ENCODE measurements at places on chromosomes 7 and 10.
A peak's percentile ranks its signal among the peaks of the same experiment; 100 is the strongest.

GRCh38 chr7:96331233-96331632, 9.3 kb upstream of the SLC25A13 start:
- DNase-seq, result no peak

GRCh38 chr7:117728890-117729624, 144.2 kb downstream of the CTTNBP2 start:
- DNase-seq, result no peak

GRCh38 chr10:83564889-83565588, 574.3 kb upstream of the GHITM start:
- no peak for DNase-seq

- no peak for DNase-seq
These were observed 4.2 kb upstream of the ACSL5 start for GRCh38 chr10:112369495-112370423.

GRCh38 chr10:104101902-104102301, 16.2 kb upstream of the COL17A1 start:
- DNase-seq, result no peak

DNA sequence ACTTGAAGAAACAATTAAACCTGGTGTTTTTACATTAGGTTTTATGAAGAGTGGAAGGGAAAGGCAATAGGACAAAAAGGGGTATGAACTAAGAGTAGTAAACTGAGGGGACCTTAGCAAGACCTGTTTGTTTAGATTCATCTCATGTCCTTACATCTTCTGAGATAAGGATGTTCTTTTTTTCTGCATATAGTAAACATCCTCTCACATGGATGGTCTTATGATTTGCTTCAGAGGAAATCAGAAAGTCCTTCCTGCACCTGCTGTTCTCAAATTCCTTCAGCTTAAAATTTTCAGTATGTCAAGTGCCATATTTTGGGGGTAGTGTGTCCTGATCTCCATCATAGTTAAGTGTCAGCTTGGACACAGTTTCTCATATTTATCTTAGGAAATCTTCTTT, 232.6 kb downstream of the ADK start:
- DNase-seq, result no peak

DNA sequence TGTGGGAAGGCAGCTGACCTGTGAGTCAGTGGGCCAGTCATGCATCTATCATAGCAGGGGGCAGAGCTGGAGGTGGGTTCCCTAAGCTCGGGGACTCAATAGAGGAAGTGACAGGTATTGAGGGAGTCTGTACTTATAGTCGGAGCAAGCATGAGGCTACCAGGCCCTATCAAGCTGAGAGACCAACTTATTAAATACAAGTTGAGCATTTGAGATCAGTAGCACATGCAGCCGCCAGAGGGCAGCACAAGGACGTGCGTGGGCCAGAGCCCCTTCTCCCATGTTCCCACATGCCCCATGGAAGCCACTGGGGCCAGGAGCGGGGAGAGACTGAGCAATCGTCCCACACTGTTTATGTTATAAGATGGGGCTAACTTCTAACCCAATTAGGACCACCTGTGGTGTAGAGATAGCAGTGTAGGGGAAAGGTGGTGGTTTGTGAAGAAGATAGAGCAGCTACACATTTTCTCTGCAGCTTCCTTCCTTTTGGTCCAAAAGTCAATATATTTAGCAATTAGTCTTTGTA, 13.0 kb upstream of the STK31 start:
- DNase-seq, result peak; percentile 10

- no peak for DNase-seq
These were observed 114.0 kb upstream of the TCF7L2 start for GRCh38 chr10:112835944-112836451.

DNA sequence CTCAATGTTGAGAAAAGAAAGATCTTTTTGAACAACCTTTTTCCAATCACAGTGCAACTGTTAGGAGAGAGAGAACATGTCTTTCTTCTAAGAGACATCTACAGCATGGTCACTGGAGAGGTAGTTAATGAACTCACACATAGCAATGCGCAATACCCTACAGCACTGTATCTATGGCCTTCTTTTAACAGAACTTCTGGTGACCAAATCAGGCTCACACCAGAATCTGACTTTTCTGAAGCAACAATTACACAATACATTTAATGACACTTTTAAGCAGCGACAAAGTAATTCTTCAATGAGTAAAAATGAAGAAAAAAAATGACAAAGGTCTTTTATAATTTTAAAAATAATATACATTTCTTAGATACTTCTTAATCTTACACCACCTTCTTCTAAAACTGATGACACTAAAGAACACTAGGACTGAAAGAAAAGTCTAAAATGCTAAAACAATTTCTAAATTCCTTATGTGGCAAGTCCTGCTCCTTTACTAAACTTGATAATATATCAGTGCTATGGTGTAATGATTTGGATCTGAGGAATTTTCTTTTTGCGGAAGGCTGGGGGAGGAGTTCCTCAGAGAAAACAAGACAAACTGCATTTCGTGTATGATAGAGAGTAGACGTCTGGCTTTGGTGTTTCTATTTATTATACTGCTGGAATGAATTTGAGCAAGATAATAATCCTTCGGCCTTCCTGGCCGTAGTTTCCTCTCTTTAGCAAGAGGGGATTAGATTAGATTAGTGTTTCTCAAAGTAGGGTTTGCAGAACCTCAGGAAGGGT, 166.3 kb downstream of the ZNF438 start:
- no peak for DNase-seq

- DNase-seq, result no peak
These were observed 668.2 kb downstream of the KCNMA1 start for GRCh38 chr10:76969366-76969948.

DNA sequence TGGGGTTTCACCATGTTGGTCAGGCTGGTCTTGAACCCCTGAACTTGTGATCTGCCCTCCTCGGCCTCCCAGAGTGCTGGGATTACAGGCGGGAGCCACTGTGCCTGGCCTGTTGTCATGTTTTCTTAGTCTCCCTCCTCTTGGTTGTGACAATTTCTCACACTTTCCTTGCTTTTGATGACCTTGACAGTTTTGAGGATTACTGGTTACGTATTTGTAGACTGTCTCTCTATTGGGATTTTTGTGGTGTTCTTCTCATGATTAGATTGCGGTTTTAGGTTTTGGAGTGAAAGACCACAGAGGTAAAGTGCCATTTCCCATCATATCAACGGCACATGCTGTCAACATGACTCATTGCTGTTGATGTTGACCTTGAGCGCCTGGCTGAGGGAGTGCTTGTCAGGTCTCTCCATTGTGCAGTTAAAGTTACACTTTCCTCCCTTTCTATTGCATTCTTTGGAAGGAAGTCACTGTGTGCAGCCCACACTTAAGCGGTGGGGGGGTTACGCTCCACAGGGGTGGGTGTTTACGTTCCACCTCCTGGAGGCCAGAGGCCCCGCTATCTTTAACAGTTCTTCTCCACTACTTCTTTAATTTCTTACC, 10.8 kb downstream of the NEURL1 start:
- DNase-seq, result no peak

- no peak for DNase-seq
These were observed 626.5 kb downstream of the SDK1 start for GRCh38 chr7:3927446-3928110.

DNA sequence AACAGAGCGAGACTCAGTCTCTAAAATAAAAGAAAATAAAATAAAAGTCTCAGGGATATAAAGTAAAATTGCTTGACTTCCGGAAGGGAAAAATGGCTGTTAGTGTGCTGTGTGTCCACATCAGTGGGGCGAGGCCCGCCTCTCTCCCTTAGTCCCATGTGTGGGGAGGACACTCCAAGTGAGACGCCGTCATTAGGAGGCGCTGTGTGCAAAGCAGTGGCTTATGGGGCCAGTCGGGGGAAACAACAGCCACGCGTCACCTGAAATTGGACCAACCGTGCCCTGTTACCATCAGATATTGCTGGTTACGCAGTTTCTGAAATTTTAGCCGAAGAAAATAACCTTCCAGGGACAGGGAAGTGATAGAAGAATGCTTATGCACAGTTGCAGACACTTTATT, 15.8 kb downstream of the SFXN4 start:
- no peak for DNase-seq

GRCh38 chr7:121442845-121443244, 46.7 kb upstream of the FAM3C start:
- DNase-seq, result no peak

DNA sequence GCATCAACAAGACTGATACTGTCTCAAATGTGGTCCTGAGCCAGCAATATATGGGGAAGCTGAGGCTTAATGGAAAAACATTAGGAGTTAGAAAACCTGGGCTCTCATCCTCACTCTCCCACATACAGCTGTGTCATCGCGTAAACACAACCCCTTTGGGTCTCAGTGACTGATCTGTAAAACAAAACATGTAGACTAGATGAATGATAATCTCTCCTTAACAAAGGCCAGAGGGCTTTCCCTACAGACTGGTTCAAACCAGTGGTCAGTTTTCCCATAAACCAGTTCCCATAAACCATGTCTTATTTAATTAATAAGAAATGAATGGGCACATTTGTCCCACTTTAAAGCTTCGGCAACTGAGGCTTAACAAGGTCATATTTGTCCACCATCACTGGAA, 48.1 kb downstream of the OSBPL3 start:
- DNase-seq, result no peak

Data from T-helper 22 cell (primary cell).